ENCODE measurements at places on chromosomes 16 and 17.
A peak's percentile ranks its signal among the peaks of the same experiment; 100 is the strongest.

DNA sequence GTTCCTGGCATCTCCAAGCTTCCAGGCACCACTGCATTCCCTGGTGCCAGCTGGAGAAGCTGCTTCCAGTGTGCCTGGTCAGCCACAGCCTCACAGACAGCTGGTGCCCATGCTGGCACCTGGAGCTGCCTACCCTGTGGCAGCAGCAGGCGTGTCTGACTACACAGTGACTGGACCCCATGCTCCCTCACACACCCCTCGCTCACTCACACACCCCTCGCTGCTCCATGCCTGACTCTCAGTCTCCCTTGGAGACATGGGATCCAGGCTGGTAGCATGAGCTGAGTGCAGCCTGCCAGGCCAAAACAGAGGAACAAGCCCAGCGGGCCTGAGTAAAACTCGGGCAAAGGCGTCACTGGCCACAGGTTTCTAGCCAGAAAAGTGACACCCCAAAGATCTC, 59.1 kb upstream of the SMIM36 start:
- no peak for DNase-seq

GRCh38 chr16:83587201-83587600, 220.6 kb upstream of the HSBP1 start:
- DNase-seq, result no peak

GRCh38 chr16:72932677-72933335, 115.1 kb downstream of the ZFHX3 start:
- DNase-seq, result no peak

GRCh38 chr16:13120557-13120956, 219.2 kb downstream of the SHISA9 start:
- no peak for DNase-seq

GRCh38 chr17:7131423-7131791, 16.8 kb upstream of the ASGR2 start:
- no peak for DNase-seq

- DNase-seq, result peak; percentile 34
Measured at GRCh38 chr16:88783391-88784073, 1.5 kb downstream of the PIEZO1 start.

- peak; percentile 96 for DNase-seq
Measured at GRCh38 chr16:61645561-61645960, 390.7 kb downstream of the CDH8 start.

- DNase-seq, result peak; percentile 25
Measured at GRCh38 chr17:81253358-81254131, 14.4 kb downstream of the NDUFAF8 start.

- DNase-seq, result no peak
Measured at GRCh38 chr16:10750793-10751192, 7.2 kb downstream of the NUBP1 start.

- no peak for DNase-seq
Measured at GRCh38 chr17:75891022-75891604, 5.6 kb downstream of the TRIM65 start.

- no peak for DNase-seq
Measured at GRCh38 chr16:66741950-66742808, 9.2 kb downstream of the DYNC1LI2 start.

GRCh38 chr16:80085606-80086005, 455.2 kb upstream of the DYNLRB2 start:
- DNase-seq, result no peak

GRCh38 chr16:71367241-71367976, 8.9 kb downstream of the CALB2 start:
- no peak for DNase-seq

GRCh38 chr17:30381340-30381659, 2.6 kb downstream of the CPD start:
- no peak for DNase-seq

DNA sequence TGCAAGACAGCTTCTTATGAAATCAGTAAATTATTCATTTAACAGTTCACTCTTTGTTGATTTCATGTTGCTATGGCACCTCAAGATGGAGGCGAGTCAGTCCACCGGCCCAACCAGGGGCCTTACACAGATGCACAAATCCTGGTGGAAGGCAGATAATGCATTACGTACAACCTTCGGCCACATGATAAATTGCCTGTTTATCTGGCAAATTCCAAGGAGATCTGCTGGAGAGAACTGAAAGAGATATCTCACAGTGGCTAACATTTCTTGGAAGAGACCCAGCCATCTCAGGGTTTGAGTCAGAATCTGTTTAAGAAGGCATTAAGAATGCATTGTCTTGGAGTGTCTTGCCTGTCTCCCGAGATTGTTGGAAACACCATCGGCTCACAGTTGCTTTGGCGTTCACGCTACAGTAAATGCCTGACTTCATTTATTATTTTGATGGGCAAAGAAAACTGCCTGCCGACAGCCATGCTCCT, 225.6 kb downstream of the MSI2 start:
- peak; percentile 98 for DNase-seq

DNA sequence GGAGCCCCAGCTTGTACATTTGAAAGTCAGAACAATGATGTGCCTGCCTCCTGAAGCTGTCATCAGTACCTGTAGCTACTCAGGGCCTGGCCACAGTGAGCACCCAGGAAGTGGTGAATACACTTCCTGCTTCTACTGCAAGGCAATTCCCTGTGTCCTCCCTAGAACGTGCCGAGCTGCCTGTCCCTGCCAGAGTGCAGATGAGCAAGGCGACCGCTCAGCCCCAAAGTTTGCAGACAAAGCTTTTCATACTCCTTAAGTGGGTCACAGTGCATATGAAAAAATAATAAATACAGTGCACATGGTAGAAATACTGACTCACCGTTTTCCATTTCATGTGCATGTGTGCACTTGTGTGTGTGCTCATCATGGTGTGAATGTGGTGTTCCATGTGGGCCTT, 77.3 kb downstream of the MPRIP start:
- DNase-seq, result peak; percentile 26

DNA sequence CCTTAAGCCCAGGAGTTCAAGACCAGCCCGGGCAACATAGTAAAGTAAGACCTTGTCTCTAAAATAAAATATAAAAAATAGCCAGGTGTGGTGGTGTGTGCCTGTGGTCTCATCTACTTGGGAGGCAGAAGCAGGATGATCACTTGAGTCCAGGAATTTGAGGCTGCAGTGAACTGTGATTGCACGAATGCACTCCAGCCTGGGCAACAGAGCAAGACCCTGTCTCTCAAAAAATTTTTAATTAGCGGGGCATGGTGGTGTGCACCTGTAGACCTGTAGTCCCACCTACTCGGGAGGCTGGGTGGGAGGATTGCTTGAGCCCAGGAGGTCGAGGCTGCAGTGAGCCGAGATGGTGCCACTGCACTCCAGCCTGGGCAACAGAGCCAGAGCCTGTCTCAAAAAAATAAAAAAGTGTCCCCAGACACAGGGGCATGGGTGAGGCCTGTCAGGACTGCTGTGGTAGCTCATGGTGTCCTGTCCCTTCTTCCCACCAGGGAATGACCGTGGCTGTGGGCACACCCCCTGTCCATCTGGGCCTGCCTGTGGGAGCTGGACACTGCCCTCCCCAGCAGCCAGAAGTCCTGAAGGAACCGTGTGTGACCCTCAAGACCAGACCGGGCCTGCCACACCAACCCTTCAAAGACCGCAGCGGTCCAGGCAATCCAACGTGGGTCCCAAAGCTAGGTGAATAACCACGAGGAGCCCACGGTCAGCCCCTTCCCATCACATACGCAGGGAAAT, 30.8 kb upstream of the GAA start:
- no peak for DNase-seq

- no peak for DNase-seq
Measured at GRCh38 chr16:88363239-88363891, 19.4 kb upstream of the ZNF469 start.

DNA sequence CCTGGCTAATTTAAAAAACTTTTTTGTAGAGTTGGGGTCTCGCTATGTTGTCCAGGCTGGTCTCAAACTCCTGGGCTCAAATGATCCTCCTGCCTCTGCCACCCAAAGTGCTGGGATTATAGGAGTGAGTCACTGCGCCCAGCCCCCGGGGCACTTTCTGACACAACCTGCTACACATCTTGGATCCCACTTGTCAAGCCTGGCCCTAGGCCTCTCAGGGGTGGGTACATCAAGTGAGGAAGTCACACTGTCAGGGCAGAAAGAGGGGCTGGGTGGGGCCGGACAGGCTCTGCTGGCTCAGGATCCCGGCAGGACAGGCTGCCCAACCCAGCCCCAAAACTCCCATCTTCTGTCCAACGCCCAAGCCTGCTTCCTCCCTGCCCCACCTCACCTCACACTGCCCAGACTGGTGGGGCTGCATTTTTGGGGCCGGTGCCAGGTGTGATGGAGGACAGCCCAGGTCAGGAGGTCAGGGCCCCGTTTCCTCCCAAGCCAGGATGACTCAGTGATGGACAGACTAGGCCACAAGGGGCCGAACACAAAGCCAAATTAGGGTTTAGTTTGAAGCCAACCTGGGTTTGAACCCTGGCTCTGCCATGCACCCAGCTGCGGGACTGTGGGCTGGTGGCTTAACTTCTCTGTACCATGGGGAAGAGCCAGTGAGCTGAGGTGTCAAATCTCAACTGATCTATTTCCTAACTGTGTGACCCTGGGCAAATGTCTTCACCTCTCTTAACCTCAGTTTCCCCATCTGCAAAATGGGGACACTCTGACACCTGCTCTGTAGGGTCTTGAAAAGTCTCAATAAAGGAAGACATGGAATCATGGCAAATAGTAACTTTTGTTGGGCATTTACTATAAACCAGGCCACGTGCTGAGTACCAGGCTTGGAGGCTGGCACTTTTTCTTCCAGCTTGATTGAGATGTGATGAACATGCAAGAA, 8.9 kb upstream of the PPL start:
- DNase-seq, result peak; percentile 70

DNA sequence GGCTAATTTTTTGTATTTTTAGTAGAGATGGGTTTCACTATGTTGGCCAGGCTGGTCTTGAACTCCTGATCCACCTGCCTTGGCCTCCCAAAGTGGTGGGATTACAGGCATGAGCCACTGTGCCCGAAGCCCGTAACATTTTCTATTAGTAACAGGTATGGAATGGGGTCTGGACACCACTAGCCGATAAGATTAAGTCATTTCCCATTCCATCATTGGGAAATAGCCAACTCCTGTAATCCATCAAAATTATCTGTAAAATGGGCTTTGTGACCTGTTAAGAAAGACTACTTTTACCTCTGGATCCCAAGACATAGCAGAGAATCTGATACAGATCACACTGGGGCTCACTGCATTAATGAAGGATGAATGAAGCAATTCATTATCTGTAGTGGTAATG, 3.9 kb upstream of the LUC7L3 start:
- no peak for DNase-seq

DNA sequence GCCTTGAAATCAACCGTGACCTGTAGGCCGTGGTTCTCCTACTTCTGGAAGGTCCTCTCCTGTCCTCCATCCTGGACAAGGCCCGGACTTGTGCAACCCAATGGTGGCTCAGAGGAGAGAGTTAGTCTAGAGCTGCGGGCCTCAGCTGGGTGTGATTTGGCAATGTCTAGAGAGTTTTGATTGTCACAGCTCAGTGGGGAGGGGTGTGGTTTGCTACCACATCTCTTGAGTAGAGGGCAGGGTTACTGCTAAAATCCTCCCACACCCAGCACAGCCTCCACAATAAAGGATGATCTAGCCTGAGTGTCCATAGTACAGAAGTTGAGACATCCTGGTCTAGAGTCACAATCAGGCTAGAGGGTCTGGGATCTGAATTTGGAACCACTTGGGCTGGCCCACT, 40.3 kb downstream of the MYH13 start:
- DNase-seq, result no peak

- DNase-seq, result no peak
Measured at GRCh38 chr16:22425847-22426246, 51.4 kb upstream of the CDR2 start.

- DNase-seq, result no peak
Measured at GRCh38 chr16:15594711-15595320, 48.1 kb downstream of the MARF1 start.

GRCh38 chr17:40026816-40027613, 11.8 kb downstream of the CSF3 start:
- peak; percentile 85 for DNase-seq

DNA sequence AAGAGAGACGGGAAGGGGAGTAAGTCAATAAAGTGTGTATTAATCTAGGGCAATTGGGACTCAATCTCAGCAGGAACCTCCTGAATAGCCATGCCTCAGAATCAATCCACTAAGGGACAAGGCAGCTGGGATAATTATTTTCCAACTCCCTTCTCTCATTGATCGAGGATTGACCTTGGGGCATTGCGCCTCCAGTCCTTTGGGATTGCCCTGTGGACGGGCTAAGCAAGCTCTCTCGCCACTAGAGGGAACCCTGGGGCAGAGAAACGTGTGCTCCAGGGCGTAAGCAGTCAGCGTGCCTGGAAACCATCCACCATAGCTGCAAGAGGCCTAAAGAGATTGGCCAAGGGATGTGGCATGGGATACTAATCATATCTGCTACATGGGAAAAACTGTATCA, 53.9 kb upstream of the ERCC4 start:
- DNase-seq, result peak; percentile 64

DNA sequence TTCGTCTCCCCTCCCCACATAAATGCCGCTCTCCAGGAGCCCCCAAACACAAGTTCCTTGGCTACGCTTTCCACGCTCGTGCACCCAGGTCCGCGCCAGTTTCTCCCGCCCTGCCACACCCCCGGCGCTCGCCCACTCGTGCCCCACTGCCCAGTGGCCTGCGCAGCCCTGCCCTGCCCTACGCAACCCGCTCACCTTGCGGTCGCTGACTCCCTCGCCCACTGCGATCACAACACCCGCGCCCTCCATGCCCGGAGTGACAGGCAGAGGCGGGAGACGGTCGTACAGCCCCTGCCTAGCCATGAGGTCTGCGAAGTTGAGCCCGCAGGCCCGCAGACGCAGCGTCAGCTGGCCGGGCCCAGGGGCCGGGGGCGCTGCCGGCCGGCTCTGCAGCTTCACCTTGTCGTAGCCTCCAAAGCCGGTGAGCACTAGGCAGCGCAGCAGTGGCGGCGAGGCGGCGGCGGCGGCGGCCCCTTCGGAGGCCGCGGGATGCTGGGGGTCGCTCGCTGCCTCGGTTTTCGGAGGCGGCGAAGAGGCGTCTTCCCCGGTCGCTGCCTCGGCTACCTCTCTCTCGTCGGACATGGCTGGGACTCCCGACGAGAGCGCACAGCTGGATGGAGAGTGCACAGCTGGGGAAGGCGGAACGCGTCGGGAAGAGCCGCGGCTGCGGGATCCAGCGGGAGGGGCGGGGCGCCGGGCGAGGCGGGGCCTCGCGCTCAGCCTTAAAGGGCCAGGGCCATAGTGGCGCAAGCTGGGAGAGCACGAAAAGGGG, at the start of gene VAT1:
Gene VAT1 (minus strand): TSS at position 645 of the 772 bp plus-strand sequence. CDS start 63 bp downstream, at position 582.
- peak; percentile 87 for DNase-seq

- DNase-seq, result peak; percentile 33
Measured at GRCh38 chr16:30335598-30336474, 19.3 kb downstream of the CD2BP2 start.

GRCh38 chr16:69106491-69107315, 1.2 kb downstream of the HAS3 start:
- DNase-seq, result no peak

- DNase-seq, result peak; percentile 64
Measured at GRCh38 chr17:76383546-76384221, 725 bp upstream of the SPHK1 start.

- DNase-seq, result peak; percentile 92
Measured at GRCh38 chr16:27721531-27722181, 171.7 kb downstream of the KATNIP start.

Data from umbilical cord (tissue), 2 donors.